ENCODE measurements at places on chromosomes 5 and 9. TPM values are rescaled to one million over a fixed set of nuclear protein-coding genes. Genes with fewer than 3 reads are reported as not detected.

DNA sequence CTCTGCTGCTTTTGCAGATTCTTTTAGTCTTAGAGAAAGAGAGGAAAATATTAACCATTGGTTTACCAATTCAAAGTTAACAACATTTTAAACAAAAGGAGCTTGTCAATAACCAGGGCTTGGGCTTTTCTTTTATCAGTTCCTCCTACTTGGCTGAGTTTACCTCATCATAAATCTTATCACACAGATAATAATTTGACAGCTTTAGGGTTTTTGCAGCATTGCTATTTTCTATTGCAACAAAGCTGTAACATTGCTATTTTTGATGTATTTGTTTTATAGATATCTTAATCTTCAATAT lies 9.8 kb upstream of the ABL1 start:
- H3K4me3 ChIP-seq, result no peak overlapping the region
- peak overlapping the region; percentile 80 for H3K27ac ChIP-seq
- H3K36me3 ChIP-seq, result no peaks in the 10 kb centered on the region

GRCh38 chr9:132155568-132155895 lies 6.3 kb upstream of the NTNG2 start:
- H3K4me1 ChIP-seq, result no peaks in the 10 kb centered on the region
- no peak overlapping the region for H3K27ac ChIP-seq
- no peaks in the 10 kb centered on the region for H3K27me3 ChIP-seq
- H3K36me3 ChIP-seq, result no peaks in the 10 kb centered on the region
- no peak overlapping the region for H3K4me3 ChIP-seq
- no peak for DNase-seq

FLT4 gene
- 35.7 TPM for total RNA-seq

DNA sequence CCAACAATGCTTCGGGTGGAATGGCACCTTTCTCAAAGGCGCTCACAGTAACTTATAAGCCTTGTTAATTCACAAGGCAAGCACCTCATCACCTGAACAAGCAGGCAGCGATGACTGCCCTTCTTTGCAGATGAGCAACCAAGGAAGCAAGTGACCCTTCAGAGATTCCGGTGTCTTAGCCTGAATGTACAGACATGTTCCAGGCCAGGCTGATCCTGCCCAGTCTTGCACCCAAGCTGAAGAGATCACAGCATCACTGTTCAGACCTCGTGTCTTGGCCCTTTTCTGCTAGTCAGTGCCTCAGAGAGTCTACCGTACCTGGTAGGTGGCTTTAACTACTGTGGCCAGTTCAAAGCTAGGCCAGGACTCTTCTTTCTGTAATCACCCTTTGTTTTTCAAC lies 94.7 kb upstream of the ERCC6L2 start:
- no peaks in the 10 kb centered on the region for H3K36me3 ChIP-seq
- DNase-seq, result no peak
- H3K4me3 ChIP-seq, result no peak overlapping the region
- H3K27me3 ChIP-seq, result no peaks in the 10 kb centered on the region
- H3K27ac ChIP-seq, result no peak overlapping the region

CAMK2A gene
- total RNA-seq, result not detected

NIPAL4 gene
- under 0.01 TPM for total RNA-seq

GRCh38 chr5:61683148-61683547 lies 351.1 kb downstream of the ZSWIM6 start:
- H3K4me1 ChIP-seq, result no peaks in the 10 kb centered on the region
- no peak overlapping the region for H3K4me3 ChIP-seq
- no peak for DNase-seq
- H3K27me3 ChIP-seq, result no peaks in the 10 kb centered on the region

GPRIN1 gene
- total RNA-seq, result 0.64 TPM

NKD2 gene
- 5.9 TPM for total RNA-seq

PDGFRB gene
- 146 TPM for total RNA-seq

DNA sequence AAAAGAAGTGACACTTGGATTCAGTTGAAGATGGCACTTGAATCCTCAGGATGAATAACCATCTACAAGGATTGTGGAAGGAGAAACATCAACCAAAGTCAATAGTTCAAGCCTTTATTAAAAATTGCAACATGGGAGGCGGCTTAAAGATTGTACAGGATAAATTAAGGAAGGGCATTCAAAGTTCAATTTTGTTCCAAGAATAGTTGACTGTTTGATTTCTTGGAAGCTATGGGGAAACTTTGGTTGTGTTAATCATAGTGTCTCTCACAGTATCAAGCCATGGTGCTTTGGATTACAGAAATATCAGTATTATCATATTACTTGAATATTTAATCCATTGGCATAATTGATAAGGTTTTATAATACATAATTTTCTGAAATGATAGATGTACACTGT lies 1844.3 kb downstream of the MAT2B start:
- DNase-seq, result no peak
- H3K27ac ChIP-seq, result no peak overlapping the region
- no peaks in the 10 kb centered on the region for H3K4me1 ChIP-seq
- no peaks in the 10 kb centered on the region for H3K27me3 ChIP-seq
- no peaks in the 10 kb centered on the region for H3K36me3 ChIP-seq
- no peak overlapping the region for H3K4me3 ChIP-seq

GRCh38 chr9:131545786-131546335 lies 538 bp downstream of the PRRT1B start:
- no peaks in the 10 kb centered on the region for H3K36me3 ChIP-seq
- peaks cover 12% of the 10 kb centered on the region for H3K27me3 ChIP-seq
- no peaks in the 10 kb centered on the region for H3K4me1 ChIP-seq
- H3K4me3 ChIP-seq, result no peak overlapping the region
- no peak overlapping the region for H3K27ac ChIP-seq

- H3K4me1 ChIP-seq, result no peaks in the 10 kb centered on the region
- peak; percentile 64 for DNase-seq
- H3K4me3 ChIP-seq, result no peak overlapping the region
- H3K36me3 ChIP-seq, result no peaks in the 10 kb centered on the region
- no peak overlapping the region for H3K27ac ChIP-seq
These were observed 44.3 kb upstream of the SARDH start for GRCh38 chr9:133782157-133783130.

DNA sequence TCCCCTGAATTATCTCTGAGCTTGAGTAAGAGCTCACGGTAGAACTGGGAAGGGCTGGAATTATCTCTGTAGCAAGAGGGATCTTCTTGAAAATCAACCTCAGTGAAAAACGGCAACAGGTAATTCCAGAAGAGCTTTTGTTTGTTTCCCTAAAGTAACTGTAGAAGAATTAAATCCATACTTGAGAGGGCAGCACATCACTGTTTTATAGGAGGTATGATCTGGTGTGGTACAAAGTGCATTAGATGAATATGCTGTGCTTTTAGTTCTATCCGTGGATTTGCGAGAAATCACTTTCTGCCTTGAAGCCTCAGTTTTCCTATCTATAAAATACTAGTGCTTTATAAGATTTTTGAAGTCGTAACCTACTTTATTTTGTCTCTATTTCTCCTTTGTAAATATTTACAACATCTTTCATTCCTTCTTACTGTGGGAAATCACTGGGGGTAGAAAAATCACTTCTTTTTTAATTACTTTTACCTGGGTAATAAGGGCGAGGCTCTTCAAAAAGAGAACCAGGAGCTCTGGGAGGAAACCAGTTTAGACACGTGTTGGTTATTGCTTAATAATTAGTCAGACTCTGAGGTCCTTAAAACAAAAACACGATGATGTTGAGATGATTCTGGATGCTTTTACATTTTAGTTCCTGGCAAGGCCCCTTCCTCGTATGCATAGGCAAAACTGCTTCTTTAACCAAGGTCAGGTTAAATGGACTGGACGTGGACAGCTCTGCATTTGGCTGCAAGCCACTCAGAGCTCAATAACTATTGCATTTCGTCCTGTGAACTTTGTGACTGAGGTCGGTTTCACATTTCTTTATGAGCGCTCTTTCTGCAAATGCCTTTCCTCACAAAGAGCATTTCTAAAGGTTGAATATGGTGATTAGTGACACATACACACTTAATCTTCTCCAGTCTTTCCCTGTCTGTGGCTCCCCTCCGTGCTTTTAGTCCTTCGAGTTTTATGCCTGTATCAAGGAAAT lies 376.1 kb downstream of the BRINP1 start:
- H3K27ac ChIP-seq, result no peak overlapping the region
- no peaks in the 10 kb centered on the region for H3K4me1 ChIP-seq
- no peaks in the 10 kb centered on the region for H3K27me3 ChIP-seq
- DNase-seq, result no peak

- DNase-seq, result no peak
- no peaks in the 10 kb centered on the region for H3K36me3 ChIP-seq
- H3K4me1 ChIP-seq, result no peaks in the 10 kb centered on the region
- no peaks in the 10 kb centered on the region for H3K27me3 ChIP-seq
These were observed 11.7 kb upstream of the PDE4D start for GRCh38 chr5:59905188-59905587.

DNA sequence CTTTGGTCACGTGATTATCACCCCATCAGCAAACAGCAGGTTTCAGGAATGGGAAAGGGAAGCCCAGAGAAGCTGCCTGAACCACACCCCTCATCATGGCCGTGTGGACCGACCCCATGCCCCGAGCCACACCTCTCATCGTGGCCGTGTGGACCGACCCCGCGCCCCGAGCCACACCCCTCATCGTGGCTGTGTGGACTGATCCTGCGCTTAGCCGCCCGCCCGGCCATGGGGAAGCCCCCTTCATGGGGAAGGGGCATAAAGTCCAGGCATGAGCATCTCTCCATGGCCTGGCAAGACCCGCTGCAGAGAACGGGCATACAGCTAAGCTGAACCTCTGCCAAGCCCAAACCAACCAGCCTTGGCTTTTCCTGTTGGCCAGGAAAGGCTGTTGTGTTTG lies 6.4 kb downstream of the SNAPC4 start:
- peaks cover 5% of the 10 kb centered on the region for H3K36me3 ChIP-seq
- DNase-seq, result no peak
- H3K4me1 ChIP-seq, result no peaks in the 10 kb centered on the region
- H3K4me3 ChIP-seq, result no peak overlapping the region

DNA sequence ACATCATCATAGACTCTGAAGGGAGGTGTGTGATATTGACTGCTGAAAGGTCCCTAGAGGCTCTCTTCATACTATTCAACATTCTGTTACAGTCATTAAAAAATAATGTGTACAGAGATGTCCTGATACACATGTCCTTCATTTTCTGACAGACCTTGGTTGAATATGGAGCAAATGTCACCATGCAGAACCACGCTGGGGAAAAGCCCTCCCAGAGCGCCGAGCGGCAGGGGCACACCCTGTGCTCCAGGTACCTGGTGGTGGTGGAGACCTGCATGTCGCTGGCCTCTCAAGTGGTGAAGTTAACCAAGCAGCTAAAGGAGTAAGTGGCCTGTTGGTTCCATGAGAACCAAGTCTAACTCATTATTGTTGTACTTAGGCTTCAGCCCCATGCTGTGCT lies 132.4 kb downstream of the SNCAIP start:
- H3K4me3 ChIP-seq, result no peak overlapping the region
- DNase-seq, result no peak
- H3K4me1 ChIP-seq, result no peaks in the 10 kb centered on the region
- H3K27ac ChIP-seq, result no peak overlapping the region
- H3K27me3 ChIP-seq, result no peaks in the 10 kb centered on the region

GRCh38 chr5:7398596-7399280 lies 2.8 kb downstream of the ADCY2 start:
- no peak for DNase-seq
- no peak overlapping the region for H3K27ac ChIP-seq
- H3K36me3 ChIP-seq, result no peaks in the 10 kb centered on the region
- H3K27me3 ChIP-seq, result no peaks in the 10 kb centered on the region
- H3K4me1 ChIP-seq, result no peaks in the 10 kb centered on the region

GRCh38 chr9:103802068-103802467 lies 292.0 kb upstream of the SMC2 start:
- H3K4me1 ChIP-seq, result no peaks in the 10 kb centered on the region
- no peak overlapping the region for H3K27ac ChIP-seq
- DNase-seq, result no peak
- no peak overlapping the region for H3K4me3 ChIP-seq

DNA sequence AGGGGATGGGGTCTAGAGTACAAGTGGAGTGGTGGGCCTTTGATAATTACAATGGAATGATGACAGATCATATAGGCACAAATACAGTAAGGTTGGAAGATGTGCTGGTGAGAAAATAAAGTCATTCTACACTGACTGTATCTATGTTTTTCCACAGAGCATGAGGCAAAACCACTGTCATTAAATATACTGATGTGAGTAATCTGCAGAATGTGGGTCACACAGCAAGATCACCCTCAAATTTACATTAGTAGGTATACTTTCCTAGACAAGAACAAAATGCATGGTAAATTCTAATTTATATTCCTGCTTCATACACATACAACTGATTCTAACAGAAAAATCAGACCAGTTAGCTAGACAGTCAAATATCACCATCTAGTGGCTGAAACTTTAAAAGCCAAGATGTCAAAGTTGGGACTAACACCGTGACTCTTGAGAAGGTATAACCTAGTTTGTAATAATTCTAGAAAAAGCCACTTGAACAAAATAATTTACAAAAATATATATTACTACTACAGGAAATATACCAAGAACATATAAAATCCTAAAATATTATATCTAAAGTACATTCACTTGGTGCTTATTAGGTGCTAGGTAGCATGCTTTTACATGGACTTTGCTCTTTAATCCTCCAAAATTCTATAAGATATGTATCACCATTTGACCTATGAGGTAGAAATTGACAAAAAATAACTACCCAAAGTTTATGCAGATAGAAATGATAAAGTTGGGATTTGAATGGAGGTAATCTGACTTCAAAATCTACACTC lies 19.5 kb downstream of the TTC33 start:
- no peak overlapping the region for H3K27ac ChIP-seq
- DNase-seq, result no peak
- H3K27me3 ChIP-seq, result no peaks in the 10 kb centered on the region
- no peak overlapping the region for H3K4me3 ChIP-seq

SPINK13 gene
- not detected for total RNA-seq

PLAC8L1 gene
- not detected for total RNA-seq

DNA sequence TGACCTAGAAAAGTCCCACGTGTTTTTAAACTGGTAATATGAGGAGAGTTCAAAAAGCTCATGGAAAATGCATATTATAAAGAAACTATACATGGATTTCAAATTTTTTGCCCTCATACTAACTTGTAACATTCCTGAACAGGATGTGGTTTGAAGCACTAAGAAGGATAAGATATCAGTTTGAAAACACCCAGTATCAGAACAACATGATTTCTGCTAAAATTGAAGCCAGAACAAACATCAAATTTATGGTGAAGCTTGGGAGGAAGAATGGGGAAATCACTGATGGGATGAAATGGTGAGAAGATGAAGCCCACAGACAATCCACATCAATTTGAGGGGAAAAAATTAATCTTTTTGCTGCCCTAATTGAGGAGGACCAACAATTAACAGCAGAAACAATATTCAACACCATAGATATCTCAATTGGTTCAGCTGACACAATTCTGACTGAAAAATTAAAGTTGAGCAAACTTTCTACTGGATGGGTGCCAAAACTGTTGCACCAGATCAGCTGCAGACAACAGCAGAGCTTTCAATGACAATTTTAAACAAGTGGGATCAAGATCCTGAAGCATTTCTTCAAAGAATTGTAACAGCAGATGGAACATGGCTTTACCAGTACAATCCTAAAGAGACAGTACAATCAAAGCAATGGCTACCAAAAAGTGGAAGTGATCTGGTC lies 113.2 kb upstream of the SNX2 start:
- H3K4me1 ChIP-seq, result no peaks in the 10 kb centered on the region
- no peaks in the 10 kb centered on the region for H3K27me3 ChIP-seq
- no peaks in the 10 kb centered on the region for H3K36me3 ChIP-seq
- no peak overlapping the region for H3K27ac ChIP-seq
- no peak overlapping the region for H3K4me3 ChIP-seq

GRCh38 chr5:179301376-179301775 lies 43.9 kb downstream of the ADAMTS2 start:
- peak overlapping the region; percentile 69 for H3K27ac ChIP-seq
- H3K4me1 ChIP-seq, result no peaks in the 10 kb centered on the region
- DNase-seq, result no peak
- no peaks in the 10 kb centered on the region for H3K36me3 ChIP-seq
- H3K4me3 ChIP-seq, result no peak overlapping the region
